ENCODE measurements at places on chromosomes 6 and 20.

DNA sequence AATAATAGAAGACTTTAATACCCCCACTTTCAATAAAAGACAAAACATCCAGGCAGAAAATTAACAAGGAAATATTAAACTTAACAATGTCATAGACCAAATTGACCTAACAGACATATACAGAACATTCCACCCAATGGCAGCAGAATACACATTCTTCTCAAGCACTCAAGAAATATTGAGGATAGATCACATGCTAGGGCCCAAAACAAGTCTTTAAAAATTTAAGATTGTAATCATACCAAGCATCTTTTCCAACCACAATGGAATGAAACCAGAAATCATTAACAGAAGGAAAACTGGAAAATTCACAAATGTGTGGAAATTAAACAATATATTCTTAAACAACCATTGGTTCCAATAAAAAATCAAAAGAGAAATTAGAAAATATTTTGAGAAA is 161.0 kb downstream of the COL12A1 start:
- DNase-seq = no peak

- no peak for DNase-seq
These were observed 296.8 kb downstream of the TENT5A start for GRCh38 chr6:81455641-81456040.

GRCh38 chr6:18432180-18432579 is 45.0 kb downstream of the RNF144B start:
- DNase-seq = no peak

GRCh38 chr6:106182455-106182854 is 96.3 kb downstream of the PRDM1 start:
- DNase-seq = no peak

DNA sequence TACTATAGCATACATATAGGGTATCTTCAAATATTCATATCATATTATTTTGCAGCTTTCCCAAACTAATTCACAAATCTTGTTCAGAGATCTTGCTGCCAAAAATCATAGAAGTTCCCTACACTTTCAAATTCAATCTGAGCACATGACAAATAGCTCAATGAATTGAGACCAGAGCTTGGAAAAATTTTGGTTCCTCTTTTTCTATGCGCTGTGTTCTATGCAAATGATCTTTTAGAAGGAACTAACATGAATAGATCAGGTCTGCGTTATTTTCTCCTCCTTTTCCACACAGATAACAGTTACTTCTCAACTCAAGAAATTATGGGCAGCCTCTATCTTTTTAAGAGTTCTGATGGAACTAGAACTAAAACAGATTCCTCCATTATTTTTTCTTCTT is 316.3 kb downstream of the ARHGAP18 start:
- DNase-seq = no peak

- DNase-seq = no peak
These were observed 57.8 kb downstream of the GMPR start for GRCh38 chr6:16296061-16296670.

GRCh38 chr6:63677282-63677681 is 41.7 kb downstream of the PHF3 start:
- no peak for DNase-seq

DNA sequence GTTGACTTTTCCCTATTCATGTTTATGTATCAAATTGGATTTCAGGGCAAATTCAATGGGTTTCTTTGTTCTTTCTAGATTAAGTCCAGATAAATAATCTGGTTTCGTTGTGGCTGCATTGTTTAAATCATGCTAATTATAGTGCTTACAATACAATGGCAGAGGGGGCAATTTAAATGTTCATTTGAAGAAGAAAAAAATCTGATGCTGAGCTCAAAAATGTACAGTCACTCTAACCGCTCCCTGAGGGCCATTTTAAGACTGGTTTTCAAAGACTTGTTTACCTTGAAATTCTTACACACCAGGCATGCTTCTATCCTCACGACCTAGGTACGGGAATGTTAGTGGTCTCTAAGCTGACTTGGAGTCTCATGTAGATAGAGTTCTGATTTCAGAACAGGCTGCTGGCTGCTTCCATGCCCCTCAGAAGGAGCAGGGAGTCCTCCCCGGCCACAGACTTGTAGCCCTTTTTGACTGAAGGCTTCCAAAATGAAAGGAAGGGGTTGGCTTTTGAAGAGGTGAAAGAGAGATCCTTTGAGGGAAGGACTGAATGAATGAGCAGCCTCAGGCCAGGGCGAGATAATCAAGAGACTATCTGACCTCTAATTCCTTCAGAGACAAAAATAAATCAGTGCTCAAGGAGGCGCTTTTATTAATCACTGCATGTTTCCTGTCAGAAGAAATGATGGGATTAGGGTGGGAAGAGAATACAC is 86.1 kb upstream of the ZNF217 start:
- peak; percentile 14 for DNase-seq

DNA sequence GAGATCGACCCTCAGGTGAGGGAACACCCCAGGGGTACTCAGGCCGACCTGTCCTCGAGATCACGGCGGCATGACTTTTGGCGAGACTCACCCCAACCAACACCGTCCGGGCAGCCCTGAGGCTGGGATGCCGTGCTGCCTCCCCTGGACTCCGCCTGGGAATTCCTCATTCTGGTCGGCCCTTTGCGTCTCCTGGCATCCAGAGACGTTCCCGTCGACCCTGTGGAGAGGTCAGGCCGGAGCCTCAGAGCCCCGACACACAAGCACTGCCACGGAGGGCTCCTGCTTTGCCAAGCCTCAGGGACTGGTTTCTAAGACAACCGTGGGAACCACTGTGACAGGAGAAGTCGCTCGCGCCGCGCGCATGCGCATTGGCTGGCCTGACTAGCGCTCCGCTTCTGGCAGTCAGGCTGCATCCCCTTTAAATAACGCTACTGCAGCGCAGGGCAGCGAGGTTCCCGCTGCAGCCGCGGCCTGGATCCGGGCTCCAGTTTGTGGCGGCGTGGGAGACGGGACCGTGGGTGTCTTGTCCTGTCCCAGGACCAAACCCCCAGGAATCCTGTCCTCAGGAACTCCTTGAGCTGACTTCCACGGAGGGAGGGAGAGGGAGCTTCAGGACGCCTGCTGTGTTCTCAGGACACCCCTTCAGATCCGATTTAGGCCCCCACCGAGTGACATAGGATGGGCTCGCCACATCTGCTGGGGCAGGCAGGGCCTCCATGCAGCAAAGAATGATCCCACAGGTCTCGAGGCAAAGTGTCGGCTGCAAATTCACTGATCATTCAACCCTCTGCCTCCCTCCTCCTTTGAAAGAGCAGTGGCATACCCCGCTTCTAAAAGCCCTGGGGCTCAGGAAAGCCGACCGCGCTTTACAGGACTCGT is 163.2 kb upstream of the ZNF337 start:
- DNase-seq = peak; percentile 75

GRCh38 chr6:157531986-157532365 is 151.0 kb downstream of the ZDHHC14 start:
- no peak for DNase-seq

- no peak for DNase-seq
These were observed 172.7 kb downstream of the TTLL2 start for GRCh38 chr6:167497428-167498056.

GRCh38 chr6:84453499-84453898 is 226.1 kb upstream of the CEP162 start:
- DNase-seq = no peak

DNA sequence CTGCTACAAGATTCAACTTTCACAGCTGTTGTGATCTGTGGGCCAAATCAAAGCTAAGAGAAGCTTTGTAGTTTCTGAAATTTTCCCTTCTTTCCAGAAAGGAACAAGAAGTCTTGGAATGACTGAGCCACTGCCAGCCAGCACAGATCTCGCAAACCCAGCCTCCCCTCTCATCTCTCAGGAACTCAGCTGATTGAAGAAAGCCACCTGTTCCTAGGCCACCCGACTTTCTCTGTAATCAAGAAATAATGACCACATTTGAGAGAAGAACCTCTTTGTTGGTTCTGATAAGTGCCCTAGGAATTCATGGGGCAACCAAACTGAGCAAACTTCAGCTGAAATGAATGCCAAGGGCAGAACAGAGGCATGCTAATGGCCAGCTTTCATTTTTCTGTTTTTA is 61.7 kb downstream of the HDGFL1 start:
- DNase-seq = no peak

GRCh38 chr6:73733791-73734190 is 37.8 kb downstream of the CD109 start:
- DNase-seq = no peak

DNA sequence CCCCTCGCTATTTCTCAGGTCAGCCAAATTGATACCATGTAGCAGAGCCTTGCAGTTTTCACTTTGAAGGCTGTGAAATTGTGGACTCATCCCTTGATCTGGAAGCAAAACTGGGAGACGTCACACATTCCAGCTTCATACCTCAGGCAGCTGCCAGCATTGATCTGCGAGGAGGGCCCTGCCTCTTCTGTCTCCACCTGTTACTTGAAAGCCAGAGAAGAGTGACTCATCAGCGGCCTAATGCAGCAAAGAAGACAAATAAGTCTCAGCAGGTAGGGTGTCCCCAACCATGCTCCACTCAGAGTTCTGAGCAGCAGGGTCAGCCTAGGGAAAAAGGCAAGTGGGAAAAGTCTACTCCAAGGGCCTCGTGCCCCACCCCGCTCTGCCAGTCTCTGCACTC is 69.4 kb upstream of the BMP2 start:
- DNase-seq = no peak

DNA sequence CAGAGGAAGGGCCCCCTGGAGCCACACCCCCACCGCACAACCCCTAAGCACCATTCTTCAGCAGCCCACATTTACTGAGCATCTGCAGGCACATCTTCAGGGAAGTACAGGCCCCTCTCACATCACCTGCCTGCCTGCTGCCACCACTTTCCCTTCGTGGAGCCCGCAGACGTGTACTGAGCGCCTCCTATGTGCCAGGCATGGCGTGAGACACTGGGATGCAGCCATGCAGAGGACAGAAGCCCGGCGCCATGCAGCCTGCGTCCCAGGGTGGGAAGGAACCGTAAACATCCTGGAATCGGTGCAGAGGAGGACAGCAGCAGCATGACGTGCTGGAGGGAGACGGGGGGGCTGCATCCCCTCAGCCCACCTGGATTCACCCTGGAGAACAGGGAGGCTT is 78.1 kb downstream of the GRM4 start:
- DNase-seq = no peak

- DNase-seq = no peak
These were observed 9.9 kb downstream of the SRSF6 start for GRCh38 chr20:43467589-43467988.

DNA sequence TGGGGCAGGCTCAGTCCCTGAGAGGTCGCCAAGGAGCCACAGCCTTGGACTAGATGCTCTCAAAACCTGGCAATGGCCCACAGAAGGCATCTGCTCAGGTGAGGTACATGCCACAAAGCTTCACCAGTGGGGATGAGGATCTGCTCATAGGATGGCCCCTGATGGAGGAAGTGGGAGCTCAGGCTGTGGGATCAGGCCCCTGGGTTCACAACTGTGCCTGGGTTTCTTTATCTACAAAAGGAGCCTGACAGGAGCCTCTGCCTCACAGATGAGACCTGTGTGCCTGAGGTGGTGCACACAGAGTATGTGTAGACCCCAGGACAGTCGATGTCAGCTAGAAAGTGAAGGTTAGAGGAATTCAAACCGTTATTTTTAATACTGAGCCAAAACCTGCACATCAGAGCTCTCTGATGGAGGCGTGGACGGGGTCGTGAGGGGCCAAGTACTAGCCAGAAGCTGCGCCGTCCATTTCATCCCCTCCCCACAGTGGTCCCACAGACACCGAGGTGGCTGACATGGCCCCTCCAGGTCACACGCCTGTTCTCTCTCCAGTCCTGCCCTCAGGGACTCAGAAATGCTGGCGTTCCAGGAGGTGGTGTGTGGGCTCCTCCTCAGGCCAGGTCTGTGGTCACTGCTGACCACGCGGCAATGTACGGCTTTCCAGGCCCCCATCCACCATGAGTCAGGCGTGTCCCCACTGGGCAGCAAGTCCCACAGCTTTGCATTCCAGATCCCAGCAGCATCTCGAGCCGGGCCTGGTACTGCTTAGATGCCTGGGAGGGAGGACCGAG is 33.3 kb downstream of the NTSR1 start:
- no peak for DNase-seq

DNA sequence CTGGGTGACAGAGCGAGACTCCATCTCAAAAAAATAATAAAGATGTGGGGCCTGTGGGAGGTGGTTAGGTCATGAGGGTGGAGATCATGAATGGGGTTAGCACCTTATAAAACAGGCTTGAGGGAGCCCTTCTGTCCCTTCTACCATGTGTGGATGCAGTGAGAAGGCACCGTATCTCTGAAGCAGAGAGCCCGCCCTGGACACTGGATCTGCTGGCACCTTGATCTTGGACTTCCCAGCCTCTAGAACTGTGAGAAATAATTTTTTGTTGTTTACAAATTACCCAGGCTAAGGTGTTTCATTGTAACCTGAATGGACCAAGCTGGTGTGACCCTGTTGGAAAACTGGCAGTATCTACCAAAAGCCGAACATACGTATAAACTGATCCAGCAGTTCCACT is 15.7 kb upstream of the PANK2 start:
- DNase-seq = no peak

DNA sequence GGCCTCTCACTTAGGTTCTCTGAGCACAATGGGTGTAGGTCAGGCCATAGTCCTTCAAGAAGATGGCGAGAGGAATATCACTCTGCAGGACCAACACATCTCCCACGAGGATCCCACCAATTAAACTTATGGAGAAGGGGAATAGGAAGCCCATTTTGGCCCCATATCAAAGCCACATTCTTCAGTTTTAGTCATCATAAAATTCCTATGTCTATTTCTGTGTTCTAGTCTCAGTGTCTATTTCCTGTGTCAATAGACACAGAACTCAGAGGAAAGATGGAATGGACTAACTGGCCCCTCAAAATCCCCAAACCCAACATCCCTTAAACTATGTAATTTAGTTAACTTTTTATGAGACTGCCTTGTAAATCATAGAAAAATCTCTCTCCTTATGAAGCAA is 216.8 kb downstream of the HACE1 start:
- DNase-seq = no peak

- no peak for DNase-seq
These were observed 55.4 kb downstream of the RAB44 start for GRCh38 chr6:36752886-36753506.

GRCh38 chr20:37913567-37914366 is 10.8 kb downstream of the VSTM2L start:
- no peak for DNase-seq

- DNase-seq = no peak
These were observed 43.9 kb upstream of the DEK start for GRCh38 chr6:18308070-18308735.

GRCh38 chr20:53629436-53629835 is 35.8 kb upstream of the ZNF217 start:
- DNase-seq = no peak

- DNase-seq = no peak
These were observed 3.4 kb downstream of the LY86 start for GRCh38 chr6:6591778-6592465.

Measured in NCI-H1105 treated with DMSO at 0.1 percent for 48 hours (cell line).